ENCODE measurements at places on chromosomes 4 and X.

DNA sequence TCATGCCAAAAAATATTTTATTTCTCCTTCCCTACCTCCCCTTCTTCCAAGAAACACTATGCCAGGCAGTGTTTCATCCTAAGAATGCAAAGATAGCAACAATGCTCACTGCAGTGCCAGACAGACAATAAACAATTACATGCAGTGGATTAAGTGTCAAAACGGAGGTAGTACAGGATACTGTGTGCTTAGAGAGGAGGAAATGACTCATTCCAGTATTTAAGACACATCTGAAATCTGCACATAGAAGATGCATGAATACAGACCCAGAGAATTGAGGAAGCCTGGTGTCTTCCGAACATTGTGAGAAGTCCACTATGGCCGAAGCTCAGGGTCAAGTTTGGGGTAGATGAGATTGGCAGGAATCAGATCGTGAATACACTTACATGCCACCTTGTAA, 326.4 kb downstream of the PPP3CA start:
- no peak for DNase-seq

GRCh38 chr4:173125216-173125812, 43.3 kb upstream of the GALNT7 start:
- DNase-seq, result no peak

GRCh38 chrX:110226931-110227330, 91.0 kb downstream of the AMMECR1 start:
- no peak for DNase-seq

DNA sequence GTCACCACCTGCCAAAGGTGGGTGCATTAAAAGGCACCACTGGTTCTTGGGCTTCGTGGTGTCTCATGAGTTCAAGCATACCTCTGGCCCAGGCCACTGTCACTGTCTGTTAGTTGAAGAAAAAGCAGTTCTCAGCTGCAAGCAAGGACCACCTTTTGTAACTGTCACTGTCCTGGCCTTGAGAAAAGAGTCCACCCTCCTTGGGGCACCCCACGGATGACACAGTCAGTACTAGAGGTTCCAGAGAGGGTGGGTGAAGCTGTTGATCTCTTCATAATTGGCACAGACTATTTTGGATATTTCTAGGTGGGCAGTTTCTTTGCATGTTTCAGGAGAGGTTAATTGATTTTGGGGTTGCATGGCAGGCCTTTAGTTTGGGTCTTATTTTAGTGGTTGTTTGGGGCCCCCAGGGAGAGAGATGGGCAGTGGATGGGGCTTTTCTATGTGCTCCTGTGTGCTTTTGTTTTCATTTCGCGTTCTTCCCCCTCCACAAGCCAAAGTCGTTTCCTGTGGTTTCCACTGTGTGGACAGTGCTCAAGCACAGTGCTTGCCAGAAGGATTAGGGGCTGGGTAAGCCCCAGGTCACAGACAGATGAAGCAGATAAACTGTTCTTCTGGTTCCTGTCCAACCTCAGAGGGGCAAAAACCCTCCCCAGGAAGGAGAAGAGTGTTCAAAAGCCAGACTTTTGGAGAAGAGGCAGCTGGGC, 156.2 kb upstream of the PPP1R2C start:
- DNase-seq, result no peak

DNA sequence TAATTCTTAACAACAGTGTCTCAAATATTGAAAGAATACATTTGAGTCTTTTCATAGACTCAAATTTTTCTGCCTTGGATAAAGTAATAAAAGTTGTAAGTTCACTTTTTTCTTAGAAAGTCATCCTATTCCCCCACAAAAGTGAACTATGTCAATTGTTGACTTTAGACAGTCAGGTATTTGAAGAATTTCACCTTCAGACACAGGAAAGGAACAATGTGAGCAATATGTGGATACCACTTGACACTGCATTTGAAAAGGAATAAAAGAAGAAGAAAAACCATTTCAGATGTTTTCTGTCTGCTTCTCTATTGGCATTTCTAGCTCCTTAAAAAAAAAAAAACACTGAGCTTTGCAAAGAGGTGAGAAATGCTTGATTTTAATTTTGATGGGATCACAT, 1389.0 kb upstream of the IGFBP7 start:
- DNase-seq, result no peak

- no peak for DNase-seq
These were observed 12.6 kb downstream of the SYN1 start for GRCh38 chrX:47607091-47607490.

Measured in stimulated activated CD4-positive, alpha-beta T cell treated with anti-CD3 and anti-CD28 coated beads, Interleukin-15, amount 100 ng/mL, for 48 hours (primary cell).